ENCODE measurements at places on chromosomes 2 and 18.
A peak's percentile ranks its signal among the peaks of the same experiment; 100 is the strongest.

GRCh38 chr2:33605056-33605455 lies 6.0 kb upstream of the FAM98A start:
- no peak for DNase-seq

DNA sequence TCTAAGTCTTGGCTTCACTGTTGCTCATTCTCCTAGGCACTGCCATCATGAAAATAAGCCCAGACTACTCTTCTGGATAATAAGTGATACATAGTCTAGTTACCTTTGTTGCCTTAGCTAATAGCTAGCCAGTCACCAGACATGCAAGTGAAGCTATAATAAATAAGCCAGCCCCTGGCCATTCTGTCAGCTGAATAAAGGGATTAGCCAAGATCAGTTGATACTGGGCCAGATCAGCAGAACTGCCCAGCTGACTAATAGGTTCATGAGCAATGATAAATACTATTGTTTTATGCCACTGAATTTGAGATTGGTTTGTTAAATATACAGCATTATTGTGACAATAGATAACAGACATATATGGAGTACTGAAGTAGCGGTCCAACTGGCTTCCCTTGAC lies 8.0 kb upstream of the C2orf69 start:
- DNase-seq: no peak

GRCh38 chr2:7906431-7906830 lies 775.4 kb upstream of the ID2 start:
- DNase-seq: peak; percentile 53

- no peak for DNase-seq
These were observed 65.8 kb upstream of the EFEMP1 start for GRCh38 chr2:55989405-55989804.

DNA sequence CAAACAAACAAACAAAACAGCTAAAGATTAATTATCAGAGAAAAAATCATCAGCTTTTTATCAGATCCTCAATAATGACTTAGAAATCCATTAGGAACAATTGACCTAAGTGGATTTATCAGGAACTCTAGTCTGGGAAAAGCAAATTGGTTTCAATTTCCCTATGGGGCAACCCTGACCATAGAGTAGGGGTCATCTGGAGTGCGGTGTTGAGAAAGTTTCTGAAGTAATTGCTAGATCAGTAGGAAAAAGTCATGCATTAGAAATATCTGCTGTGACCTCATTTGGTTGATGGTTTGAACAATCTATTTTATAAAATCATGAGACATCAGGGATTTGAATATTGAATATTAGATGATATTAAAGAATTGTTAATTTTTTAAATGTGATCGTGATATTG lies 507.9 kb downstream of the TXNL1 start:
- DNase-seq: no peak

DNA sequence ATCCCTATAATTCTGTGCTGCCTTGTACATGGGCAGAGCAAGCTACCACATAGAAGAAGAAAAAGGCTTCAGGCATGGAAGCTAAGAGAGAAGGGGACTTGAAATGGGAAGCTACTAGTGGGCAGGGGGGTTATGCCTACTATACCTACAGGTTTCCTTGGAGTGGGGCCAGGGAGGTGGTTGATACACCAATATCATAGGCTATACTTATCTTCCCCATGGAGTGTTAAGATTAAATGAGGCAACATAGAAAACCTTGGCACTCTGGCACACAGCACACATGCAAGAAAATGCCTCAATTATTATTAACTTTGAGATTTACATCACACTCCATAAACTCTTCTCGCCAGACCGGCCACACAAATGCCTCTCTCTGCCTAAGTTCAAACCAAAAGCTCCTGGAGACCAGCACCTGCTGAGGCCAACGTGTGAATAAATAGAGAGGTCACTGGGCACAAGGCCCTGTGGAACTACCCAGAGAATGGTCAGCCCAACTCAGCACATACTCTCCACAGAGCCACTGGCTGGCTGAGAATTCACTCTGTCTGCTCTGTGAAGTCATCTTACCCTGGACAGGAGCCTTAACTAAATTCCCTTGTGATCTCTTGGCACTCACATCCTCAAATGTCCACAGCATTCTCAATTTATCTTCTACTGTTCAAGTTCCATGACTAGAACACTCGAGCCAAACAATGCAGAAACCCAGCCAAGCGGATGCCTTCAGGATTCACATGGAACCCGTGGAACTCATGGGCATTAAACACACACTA lies 498.7 kb downstream of the BCL11A start:
- DNase-seq: no peak

GRCh38 chr18:36058674-36059073 lies 8.7 kb downstream of the RPRD1A start:
- no peak for DNase-seq

GRCh38 chr2:223101340-223102039 lies 49.5 kb downstream of the KCNE4 start:
- DNase-seq: peak; percentile 14

DNA sequence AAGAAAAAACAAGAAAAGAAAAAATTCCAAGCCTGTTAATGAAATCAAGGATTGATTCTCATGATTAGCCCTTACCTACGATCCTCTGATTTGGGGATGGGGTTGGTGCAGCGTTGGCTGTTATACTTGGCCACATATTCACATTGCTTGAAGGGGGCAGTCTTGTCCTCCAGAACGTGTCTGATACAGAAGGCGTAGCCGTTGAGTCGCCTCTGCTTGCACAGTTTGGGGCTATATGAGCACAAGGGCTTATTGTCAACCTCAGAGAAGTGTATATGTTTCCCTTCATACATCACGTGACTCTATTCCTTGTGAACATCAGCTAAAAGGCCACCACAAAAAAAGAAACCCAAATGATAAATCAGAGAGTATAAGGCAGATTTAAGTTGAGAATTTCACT lies 23.2 kb downstream of the INO80D start:
- no peak for DNase-seq

DNA sequence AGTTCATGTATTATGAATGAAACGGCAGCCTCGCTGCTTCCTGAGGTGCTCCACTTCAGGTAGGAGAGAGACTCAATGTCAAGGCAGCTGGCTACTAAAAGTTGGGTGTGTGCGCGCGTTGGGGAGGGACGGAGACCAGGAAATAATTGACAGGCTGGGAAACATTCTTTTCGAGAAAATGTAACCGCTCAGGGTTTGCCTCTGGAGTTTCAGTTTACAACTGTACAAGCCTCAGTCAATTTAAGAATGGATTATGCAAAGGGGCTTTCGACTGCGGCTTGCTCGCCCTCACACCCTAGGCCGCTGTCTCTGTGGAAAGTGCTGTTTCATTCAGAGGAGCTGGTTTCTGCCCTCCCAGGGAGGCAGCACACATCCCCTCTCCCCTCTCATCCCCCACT lies 4.4 kb upstream of the SPRED2 start:
- peak; percentile 84 for DNase-seq

GRCh38 chr2:189109921-189110397 lies 69.6 kb downstream of the COL5A2 start:
- no peak for DNase-seq

Data from NCI-H774 (cell line).